Lower lobe of right lung (tissue), 2 donors: ENCODE measurements at places on chromosomes 11 and 22. TPM values are rescaled to one million over a fixed set of nuclear protein-coding genes. Genes with fewer than 3 reads are reported as not detected.
A peak's percentile ranks its signal among the peaks of the same experiment; 100 is the strongest.

- DNase-seq: no peak
Measured at GRCh38 chr11:12079726-12080556, 30.4 kb upstream of the MICAL2 start.

- DNase-seq: peak; percentile 15
Measured at GRCh38 chr11:64526795-64527194, 64.2 kb upstream of the SLC22A12 start.

Gene VPREB1
- total RNA-seq: not detected

Gene FAM227A
- total RNA-seq: 3.4 TPM

GRCh38 chr11:96341211-96342013 lies 1.6 kb downstream of the MAML2 start:
- peak; percentile 70 for DNase-seq

GRCh38 chr11:121235057-121235456 lies 57.5 kb upstream of the SC5D start:
- no peak for DNase-seq

DNA sequence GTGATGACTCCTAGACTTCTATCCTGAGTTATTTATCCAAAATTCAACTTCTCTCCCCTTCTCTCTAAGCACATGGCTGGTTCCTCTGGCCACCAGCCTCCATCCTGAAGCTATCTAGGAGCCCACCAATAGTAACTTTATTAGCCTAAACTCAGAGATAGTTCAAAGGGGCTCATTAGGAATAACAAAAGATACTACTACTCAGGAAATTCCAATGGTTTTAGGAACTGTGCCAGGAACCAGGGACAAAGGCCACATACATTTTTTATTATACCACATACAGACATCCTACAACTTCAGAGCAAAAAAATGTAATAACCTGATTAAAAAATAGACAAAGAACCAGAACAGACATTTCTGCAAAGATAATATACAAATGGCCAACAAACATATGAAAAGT lies 27.9 kb downstream of the SLC25A17 start:
- DNase-seq: no peak

Gene TBX10
- total RNA-seq: not detected

Gene ALDH3B1
- 104 TPM for total RNA-seq

GRCh38 chr11:121372028-121372427 lies 79.5 kb downstream of the SC5D start:
- DNase-seq: no peak

- no peak for DNase-seq
Measured at GRCh38 chr22:41828516-41828915, 4.4 kb upstream of the SREBF2 start.

GRCh38 chr11:123083623-123084029 lies 21.7 kb upstream of the HSPA8 start:
- no peak for DNase-seq

DNA sequence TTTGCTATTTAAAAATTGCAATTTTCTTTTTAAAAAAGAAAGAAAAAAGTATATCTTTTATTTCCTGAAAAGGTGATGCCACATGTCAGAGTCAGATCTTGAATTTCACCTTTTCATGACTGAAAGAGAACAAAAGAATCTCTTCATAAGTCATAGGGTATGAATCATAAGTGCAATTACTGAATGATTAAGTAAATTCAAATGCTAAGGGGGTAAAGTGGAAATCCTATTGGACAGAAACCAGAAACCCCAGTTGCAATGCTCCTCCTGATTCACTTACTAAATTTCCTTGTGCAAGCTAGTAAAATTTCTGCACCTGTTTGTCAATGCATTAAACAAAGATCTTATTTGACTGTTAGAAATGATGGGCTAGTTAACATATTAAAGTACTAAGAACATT lies 8.2 kb upstream of the PRRG4 start:
- no peak for DNase-seq

DNA sequence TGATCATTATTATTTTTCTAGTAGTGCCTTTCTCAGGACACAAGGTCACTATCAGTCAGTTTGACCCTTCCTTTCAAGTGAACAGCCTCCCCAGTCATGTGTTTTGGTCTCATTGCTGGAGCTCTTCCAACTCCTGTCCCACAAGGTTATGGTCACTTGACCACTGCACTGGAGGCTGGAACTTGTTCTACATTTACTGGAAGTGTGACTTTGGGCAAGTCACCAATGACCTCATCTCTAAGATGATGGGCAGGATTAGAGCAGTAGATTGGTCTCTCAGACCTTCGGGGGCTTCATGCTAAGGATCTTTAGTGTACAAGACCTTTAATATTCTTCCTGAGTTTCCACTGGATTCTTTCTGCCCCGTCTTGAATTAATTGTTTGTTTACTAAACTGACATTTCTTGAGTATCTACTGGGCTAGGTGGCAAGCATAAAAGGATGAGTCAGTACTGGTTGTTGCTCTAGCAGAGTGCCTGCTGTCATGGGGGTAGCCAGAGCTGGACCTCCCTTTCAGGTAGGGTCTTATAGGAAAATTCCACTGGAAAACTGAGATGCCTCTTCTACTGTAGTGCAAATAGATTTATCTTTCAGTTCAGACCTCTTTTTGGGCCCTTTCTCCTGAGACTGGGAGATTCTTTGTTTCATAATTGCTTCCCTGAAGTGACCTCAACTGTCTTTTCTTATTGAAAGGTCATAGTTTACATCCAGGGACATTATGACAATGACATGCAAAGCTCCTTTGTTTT lies 106.8 kb downstream of the GRAMD1B start:
- DNase-seq: no peak
